ENCODE measurements at places on chromosomes 7 and 10.
A peak's percentile ranks its signal among the peaks of the same experiment; 100 is the strongest.

GRCh38 chr7:44673324-44673723 lies 66.9 kb downstream of the OGDH start:
- DNase-seq = no peak

DNA sequence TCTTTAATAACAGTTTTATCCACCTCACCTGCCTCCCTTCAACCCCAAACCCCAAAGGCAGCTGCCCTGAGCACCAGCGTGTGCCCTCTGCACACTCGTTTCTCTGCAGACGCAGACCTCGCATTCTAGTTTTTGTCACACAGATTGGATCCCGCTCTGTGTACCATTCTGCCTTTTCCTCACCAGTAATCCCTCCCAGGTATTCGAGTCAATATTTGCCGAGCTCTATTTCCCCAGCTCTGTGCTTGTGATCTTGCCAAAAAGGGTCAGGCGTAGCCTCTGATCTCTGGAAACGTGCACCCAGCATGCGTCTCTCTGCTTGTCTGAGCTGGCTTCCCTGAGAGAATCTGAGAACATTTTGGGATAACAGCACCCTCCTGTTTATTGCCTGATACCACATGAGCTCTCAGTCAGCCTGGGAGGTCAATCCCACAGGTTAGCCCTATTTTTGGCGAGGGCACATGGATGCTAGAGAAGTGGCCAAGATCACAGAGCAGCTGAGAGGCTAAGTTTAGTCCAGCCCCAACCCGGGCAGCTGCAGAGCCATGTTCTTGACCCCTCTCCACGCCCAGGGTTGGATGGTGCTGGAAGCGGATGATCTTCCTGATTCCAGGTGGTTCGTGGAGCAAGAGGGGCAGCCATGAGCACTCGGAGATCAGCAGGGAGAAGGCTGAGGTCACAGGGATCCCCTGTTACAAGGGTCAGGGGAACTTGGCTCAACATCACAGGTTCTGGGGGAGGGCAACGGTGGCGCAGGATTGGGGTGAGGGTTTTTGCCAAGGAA lies 29.1 kb downstream of the FOXL3 start:
- no peak for DNase-seq

- no peak for DNase-seq
These were observed 85.4 kb upstream of the RHOBTB1 start for GRCh38 chr10:61029411-61029810.

- no peak for DNase-seq
These were observed 42.0 kb upstream of the CACNB2 start for GRCh38 chr10:18098201-18098600.

- DNase-seq = no peak
These were observed 208.5 kb downstream of the PLXNA4 start for GRCh38 chr7:132367795-132368194.

DNA sequence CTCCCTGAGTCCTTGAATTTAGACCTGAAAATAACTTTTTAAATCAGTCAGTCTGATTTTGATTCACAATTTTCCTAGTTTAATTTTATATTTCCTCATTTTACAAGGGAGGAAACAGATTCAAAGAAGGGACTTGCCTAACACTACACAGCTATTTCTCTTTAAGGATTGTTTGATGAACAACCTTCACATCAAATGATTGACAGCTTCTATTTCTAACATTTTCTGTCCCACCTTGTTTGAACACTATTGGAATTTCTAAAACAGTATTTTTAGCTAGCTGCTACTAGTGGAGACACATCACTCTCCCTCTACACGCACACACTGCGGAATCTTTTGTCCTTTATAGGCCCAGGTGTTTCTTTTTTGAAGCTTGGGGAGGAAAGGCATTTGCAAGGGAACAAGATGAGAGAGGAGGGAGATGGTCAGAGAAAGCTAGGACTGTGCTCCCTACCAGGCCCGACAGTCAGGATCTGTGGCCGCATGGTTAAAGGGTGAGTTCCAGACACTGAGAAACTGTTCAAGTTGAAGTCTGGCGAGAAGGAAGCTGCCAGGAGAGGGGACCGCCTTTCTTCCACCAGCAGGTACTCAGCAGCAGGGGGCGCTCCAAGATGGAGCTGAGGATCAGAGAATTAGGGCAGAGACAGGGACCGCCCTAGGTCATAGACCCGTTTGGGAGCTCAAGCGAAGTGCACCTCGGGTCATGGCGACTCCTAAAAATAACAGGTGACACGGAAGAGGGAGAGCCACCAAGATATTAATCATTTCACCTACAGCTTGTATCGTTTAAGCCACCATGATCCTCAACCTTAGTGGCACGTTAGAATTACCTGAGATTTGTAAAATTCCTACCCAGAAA lies 49.7 kb downstream of the DNAJC12 start:
- DNase-seq = peak; percentile 52

- DNase-seq = no peak
These were observed 223.9 kb downstream of the C7orf25 start for GRCh38 chr7:42688056-42688371.

- DNase-seq = no peak
These were observed 2.4 kb upstream of the AIFM2 start for GRCh38 chr10:70135046-70135445.

GRCh38 chr7:155348806-155349205 lies 51.1 kb downstream of the INSIG1 start:
- no peak for DNase-seq

GRCh38 chr7:142739923-142740492 lies 9.3 kb upstream of the PRSS1 start:
- DNase-seq = no peak

DNA sequence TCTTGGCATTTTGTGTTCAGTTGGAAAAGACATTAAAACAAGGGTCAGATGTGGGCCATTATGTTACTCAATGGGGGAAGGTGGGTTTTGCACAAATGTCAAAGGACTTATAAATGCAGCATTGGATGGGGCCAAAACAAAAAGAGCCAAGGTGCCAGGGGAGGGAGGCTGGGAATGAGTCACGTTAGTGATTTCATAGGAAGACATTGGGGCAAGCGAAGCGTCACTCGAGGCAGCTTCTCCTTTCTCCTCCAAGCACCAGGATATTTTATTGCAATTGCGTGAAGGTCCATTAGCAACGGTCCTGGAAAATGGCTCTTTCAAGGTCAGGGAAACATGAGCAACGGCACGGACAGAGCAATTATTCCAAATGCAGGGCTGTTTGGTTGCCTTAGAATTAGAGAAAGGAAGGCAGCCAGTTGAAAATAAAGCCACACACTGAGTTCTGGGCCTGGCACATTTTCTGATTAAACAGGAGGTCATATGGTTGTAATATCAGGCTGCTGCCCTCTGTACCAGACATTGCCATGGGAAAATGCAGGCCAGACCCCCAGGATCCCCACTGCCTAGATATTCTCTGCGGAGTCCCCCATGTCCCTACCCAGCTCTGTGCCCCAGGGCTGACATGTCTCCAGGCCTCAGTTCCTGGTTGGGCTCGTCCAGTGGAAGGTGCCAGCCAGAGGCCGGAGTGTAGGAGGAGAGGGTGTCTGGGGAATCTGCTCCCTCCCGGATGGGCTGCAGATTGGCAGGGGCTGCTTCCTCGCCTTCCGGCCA lies 63.3 kb upstream of the NANOS1 start:
- DNase-seq = no peak

DNA sequence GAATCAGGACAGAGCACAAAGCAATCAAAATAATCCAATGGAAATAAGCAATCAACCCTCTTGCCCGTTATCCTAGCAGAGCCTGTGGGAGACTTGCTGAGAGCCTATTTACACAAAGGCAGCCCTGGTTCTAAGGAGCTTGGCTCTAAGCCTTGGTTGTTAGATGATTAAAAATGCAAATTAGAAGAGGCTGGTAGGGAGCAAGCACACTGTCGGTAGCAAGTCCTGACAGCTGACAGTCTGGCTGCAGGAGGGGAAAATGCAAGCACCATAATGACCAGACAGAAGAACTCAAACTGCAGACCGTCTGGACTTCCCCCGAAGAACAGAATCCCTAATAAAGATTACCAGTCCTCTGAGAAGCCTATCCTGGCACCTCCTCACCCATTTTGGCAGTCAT lies 131.8 kb upstream of the CTTNBP2 start:
- DNase-seq = no peak

DNA sequence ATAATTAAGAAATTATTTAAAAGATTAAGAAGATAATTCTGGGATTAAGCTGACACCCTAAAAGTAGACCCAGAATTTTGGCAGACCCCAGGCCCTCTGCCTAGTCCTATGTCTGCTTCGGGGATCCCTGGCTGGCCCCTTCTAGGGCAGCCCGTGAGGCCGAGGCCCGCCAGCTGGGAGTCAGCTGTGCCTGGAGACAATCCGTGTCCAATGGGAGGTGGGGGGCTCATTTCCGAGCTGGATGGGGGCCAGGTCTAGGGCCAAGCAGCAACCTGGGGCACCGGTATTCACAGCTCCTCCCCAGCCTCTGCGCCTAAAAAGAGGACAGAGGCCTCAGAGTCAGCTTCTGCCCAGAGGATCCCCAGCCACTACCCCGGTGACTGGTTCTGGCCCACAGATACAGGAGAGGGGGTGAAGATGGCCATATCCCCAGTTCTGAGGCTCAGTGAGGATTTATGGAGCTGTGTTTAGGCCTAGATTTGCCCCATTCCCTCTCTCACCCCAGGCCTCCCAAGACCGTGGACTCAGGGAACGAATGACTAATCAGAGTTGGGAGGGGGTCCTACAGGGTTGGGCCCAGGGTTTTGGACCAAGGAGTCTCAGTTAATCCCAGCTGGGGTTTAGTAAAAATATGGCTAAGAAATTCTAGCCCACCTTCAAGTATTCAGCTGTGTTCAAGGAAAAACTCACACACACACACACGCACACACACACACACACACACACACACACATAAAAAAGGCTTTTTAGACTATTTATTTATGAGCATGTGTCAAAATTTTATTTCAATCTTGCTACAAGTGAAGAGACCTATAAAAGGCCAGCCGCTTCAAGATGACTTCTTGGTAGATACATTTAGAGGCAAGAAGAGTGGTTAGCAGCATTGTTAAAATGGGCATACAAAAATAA lies 37.4 kb upstream of the LBX1 start:
- no peak for DNase-seq

DNA sequence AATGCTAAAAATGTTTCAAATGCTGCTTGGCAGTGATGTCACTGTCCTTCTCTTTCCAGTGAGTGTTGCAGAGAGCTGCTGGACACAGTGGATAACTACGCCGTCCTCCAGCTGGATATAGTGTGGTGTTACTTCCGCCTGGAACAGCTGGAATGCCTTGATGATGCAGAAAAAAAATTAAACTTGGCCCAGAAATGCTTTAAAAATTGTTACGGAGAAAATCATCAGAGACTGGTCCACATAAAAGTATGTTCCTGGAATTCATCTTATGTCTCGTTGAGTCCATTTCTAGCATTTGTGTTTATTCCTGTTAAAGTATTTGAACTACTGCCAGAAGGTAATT lies 25.2 kb downstream of the NUB1 start:
- DNase-seq = no peak

DNA sequence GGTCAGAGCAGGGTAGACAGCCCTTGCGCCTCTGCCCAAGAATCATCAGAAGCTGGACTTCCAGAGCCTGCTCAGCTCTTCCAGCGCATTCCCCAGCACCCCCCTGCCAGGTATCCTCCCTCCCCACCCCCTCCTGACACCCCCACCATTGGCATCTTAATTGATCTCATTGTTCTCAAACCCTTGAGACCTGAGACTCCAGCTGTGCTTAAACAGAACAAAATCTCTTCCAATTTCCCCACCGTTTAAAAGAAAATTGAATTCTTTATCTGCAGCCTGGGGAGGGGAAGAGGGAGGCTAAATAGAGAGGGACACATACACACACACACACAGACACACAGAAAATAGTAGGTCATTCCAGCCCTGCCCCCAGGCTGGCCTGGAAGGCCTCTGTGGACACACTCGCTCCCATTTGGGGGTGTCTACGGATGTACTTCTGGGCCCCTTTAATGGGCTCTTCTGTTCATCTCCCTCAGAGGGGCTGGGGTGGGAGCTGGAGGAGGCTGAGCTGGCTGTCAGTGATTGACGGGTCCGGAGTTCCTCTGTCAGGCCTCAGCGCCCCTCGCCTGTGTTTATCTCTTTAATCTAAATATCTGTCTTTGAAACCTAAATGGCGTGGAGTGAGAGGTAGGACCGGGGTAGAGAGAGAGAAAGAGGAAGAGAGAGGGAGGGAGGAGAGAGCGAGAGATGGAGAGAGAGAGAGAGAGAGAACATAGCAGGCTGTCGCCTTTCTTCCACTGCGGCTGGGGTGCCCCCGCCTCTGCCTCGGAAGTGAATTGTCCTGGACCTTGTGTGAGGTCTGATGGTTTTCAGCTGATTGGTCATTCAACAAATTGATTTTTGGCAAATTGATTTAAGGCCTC lies 61.7 kb downstream of the C10orf105 start:
- peak; percentile 80 for DNase-seq

DNA sequence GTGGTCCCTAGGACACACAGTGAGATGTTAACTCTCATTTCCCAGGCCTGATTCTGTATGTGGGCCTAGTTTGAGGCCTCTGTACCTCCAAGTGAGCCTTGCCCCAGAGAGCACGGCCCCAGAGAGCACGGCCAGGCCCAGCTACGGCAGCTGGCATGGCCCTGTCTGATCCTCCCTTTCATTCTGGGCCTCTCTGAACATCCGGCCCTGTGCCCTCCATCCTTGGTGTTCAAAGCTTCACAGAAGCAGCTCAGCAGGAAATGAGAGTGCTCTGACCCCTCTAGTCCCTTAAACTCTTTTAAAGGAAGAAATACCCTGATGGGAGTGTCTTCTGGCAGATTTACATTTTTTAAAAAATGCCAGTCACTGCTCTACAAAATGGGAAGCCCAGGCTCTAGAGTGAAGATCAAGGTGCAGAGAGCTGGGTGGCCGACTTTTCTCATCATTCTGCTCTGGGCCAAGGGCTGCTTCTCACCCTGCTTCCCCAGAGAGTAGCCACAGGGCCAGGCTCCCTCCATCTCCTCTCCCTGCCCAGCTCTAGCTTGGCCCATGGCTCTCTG lies 171.9 kb downstream of the RPS24 start:
- DNase-seq = no peak

DNA sequence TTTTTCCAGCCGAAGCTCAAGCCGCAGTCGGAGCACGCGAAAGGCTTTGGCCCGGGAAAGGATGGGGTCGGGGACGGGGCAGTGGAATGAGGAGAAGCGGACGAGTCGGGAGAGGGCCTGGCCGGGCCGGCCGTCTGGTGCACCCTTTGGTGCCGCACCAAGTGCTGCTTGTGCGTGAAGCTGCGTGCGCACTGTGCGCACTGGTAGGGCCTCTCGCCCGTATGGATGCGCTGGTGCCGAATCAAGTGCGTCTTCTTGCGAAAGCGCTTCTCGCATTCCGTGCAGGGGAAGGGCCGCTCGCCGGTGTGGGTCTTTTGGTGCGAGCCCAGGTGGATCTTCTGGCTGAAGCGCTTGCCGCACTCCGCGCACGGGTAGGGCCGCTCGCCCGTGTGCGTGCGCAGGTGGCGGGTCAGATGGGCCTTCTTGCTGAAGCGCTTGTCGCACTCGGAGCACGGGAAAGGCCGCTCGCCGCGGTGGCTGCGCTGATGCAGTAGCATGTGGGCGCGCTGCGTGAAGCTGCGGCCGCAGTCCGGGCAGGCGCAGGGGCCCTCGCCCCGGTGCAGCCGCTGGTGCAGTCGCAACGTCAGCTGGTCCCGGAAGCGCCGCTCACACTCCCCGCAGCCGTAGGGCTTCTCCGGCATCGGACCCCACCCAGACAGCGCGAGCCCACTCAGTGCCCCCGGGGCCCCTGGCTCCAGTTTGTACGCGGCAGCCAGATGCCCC lies 7.8 kb downstream of the ZNF467 start:
- DNase-seq = no peak

Measured in iPS DF 19.7 (cell line).